CD4-positive, alpha-beta T cell (primary cell): ENCODE measurements at places on chromosomes 2 and 18.
A peak's percentile ranks its signal among the peaks of the same experiment; 100 is the strongest.

- no peak for DNase-seq
These were observed 48.0 kb upstream of the ATP6V1B1 start for GRCh38 chr2:70887550-70888246.

- no peak for DNase-seq
These were observed 58.0 kb downstream of the LRRFIP1 start for GRCh38 chr2:237685408-237685807.

- no peak for DNase-seq
These were observed 129.2 kb downstream of the MTX2 start for GRCh38 chr2:176398243-176399073.

- DNase-seq = no peak
These were observed 275.8 kb downstream of the LNPK start for GRCh38 chr2:175726223-175726622.

GRCh38 chr2:110674620-110675555, 3.0 kb downstream of the BUB1 start:
- peak; percentile 11 for DNase-seq

GRCh38 chr18:53819671-53820070, 404.8 kb downstream of the MBD2 start:
- no peak for DNase-seq

DNA sequence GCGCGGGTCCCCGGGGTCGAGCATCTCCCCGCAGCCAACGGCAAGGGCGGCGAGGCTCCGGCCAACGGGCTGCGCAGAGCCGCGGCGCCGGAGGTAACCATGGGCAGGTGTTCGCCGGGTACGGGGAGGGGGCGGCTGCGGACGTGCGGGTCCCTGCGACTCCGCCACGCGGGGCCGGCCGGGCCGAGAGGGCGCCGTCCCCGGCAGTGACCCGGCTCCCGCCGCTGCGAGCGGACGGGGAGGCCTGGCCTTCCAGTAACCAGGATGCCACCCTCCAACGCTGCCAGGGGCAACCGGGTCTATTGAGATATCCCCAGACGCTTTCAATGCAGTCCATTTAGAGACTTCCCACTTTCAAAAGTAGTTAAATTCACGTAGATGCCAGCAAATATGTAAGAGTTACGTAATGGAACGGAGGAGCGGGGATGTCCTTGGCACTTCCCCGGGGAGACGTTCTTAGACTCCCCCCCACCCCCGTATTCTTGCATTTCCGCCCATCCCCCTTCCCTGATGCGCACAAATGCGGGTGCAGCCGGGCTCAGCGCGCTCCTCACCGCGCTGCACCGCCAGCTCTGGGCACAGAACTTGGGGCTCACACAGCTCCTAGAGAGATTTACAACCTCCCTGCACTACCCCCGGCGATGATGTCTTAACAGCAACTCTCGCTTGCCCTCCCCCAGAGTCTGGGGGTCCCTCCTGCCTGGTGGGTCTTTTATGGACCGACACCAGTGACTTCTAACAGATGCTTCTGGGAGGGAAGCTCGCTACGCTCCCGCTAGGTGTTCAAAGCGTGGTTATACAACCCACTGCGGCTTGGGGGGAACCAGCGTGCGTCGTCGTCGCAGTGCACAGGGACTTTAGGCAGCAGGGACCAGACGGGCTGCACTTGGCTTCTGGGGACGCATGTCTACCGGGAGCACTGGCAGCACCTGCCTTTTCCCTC, 657 bp downstream of the SGPP2 start:
- peak; percentile 3 for DNase-seq

- DNase-seq = no peak
These were observed 654.9 kb upstream of the SYT4 start for GRCh38 chr18:43932140-43932539.

DNA sequence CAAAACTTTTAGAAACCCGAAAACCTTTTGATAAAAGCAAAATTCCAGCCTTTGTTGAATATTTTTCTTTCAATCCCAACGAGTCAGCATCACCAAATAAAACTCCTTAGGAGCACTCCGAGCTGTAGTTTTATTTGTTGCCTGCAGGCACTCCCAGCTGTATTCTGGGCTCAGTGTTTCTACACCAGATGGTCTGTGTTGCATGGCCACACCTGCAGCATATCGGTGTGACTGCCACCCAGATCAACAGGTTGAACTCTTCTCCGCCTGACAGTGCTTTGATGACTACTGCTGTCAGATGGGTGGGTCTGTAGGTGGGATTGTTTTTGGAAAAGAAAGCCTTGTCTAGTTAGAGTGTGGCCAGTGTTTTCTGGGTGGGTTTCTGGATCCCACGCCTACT, 32.7 kb downstream of the APCDD1 start:
- no peak for DNase-seq

GRCh38 chr2:109370399-109371035, 241.5 kb downstream of the SH3RF3 start:
- no peak for DNase-seq

GRCh38 chr2:151262629-151263028, 966 bp upstream of the RBM43 start:
- peak; percentile 15 for DNase-seq

GRCh38 chr18:49915352-49915751, 102.0 kb upstream of the ACAA2 start:
- no peak for DNase-seq

DNA sequence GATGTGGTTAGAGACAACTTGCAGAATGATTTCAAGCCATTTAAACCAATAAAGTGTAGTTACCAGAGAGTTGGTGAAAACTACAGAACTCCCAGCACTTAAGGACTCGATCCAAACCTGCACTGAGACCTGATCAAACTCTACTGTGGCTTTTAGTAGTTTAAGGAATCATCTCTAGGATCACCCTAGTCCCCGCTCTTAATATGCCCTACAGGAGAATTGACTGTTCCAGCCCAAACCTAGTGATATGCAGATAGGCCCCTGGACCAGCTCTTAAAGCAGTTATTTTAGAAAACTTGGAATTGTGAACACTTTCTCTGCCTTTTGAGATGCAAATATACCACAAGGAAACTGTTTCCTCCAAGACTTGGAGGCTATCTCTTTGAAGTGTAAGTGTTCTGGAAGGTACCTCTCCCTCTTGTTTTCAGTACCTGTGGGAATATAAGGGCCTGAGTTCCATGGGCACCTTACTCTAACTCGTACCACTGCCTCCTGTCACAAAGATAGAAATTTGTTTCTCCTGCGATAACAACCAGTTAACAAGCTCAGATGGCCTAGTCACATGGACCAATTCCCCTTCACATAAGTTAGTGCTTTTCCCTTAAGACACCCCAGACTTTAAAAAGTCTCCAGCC, 1367.2 kb upstream of the SLC39A10 start:
- DNase-seq = no peak

- no peak for DNase-seq
These were observed 244.0 kb downstream of the PAX3 start for GRCh38 chr2:222054813-222055212.

DNA sequence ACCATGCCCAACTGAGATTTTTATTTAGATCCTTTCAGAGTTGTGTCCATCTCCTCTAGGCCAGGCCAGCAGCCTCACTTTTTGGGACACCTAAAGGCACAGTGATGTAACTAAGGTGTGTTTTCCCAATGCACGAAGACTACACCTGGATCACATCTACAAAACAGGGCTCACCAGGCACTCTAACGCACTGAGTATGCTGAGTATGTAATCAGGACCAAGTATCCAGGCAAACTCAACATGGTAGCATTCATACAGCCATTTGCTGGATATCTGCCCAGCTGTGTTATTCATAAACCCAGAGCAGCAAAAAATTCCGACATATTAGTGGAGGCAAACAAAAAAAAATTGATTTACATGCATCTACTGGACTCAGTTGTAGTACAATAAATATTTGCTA, 33.8 kb downstream of the LPIN2 start:
- no peak for DNase-seq

DNA sequence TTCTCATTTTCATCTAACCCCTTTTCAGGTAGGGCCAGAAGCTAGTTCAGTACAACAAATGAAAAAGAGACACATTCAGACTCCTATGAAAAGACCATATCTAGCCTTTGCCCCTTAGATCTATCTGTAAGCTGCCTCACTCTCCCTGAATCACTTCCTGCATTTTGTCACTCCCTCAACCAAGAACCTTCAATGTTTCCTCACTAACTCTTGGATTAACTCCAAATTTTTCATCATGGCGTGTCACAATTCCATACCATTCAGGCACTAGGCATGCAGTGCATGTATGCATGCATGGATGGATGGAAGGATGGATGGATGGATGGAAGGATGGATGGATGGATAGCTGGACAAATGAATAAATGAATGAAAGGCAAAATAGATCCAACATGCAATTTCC, 356.9 kb downstream of the TNS1 start:
- no peak for DNase-seq

DNA sequence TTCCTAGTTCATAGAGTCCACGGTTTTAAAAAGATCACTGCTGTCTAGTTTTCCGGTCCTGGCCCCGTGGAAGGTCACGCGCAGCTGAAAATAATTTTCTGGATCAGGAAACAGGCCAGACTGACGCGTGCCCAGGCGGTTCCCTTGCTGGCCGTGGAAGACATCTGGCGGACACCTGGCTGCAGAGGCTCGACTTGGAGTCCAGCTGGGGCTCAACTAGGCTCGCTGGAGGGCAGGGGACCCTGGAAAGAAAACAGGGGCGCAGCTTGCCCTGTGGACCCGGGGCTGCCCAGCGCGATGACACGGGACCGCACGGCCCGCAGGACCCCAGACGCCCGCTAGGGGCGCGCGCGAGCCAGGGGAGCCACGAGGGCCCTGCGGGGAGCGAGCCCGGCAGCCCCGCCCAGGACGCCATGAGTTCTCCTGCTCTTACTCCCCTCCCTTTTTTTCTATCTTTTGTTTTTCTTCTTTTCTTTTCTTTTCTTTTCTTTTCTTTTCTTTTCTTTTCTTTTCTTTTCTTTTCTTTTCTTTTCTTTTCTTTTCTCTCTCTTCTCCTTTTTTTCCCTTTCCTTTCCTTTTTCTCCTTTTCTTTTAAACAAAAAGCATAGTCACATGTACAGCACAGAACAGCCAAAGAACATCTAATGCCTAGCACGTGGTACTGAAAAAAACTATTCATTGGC, 43.2 kb upstream of the UBE2F start:
- DNase-seq = peak; percentile 89

DNA sequence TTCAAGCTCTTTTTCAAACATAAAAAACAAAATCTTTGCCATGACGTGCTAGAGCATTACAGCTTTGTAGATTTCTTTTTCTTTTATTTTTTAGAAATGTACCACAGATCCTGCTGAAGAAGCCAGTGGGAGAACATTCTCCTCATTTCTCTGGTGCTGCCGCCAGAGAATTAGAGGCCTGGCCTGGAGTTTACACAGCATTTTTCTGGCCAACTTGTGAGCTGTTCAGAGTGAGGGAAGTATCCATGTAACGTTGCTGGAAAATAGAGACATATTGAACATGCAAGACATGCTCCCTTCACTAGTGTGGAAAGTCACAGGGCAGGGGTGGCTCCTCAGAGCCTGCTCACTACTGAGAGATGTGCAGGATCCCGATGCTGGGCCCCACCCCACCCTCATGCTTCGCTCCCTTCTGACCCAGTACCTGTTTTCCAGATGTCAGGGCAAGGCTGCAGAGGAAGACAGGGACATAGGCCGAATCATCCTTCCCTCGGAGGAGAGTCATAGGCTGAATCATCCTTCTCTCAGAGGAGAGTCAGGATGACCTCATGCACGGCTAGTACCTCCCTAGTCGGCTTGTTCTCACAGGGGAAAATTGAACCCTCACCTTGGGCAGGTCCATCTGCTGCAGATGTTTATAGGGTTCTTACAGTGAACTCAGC, 298.5 kb downstream of the INSIG2 start:
- no peak for DNase-seq

GRCh38 chr2:163877316-163877715, 141.5 kb upstream of the FIGN start:
- no peak for DNase-seq

DNA sequence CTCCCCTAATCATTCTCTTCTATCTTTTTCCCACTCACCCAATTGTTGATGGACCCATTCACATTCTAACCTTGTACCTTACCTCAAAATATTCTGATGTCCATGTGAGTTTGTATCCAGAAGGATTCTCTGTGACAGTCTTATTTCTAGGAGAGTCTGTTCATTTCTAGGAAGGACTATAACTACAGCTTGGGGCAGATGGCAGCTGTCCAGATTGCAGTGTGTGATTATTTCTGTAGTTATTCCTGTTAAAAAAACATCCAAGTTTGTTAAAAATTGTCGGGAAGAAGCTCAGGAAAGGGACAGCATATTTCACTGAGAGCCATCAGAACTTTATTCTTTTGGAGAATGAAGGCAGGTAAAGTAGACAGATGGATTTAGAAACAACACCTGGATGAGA, 142.6 kb downstream of the RAPGEF4 start:
- DNase-seq = no peak

- no peak for DNase-seq
These were observed 46.6 kb downstream of the RRM2 start for GRCh38 chr2:10169053-10169578.

DNA sequence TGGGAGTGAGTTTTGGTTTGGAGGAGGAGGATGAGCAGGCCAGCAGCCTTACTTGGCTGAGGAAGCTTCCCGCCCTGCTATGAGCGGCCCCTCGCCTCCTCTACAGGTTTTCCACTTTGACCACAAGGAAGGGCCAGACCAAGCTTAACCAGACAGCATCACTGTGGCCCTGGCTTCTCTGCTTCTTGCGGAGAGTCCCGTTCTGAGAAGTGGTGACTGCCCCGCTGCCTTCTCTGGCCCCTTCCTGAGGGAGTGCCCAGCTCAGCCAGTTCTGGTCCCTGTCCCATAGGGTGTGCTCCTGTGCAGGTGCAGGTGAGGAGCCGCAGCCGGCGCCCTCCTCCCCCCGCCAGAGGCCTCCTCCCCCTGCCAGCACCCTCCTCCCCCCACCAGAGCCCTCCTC, 101.0 kb downstream of the FAM210A start:
- DNase-seq = no peak

- DNase-seq = no peak
These were observed 37.2 kb upstream of the CDH19 start for GRCh38 chr18:66641056-66641455.

- DNase-seq = no peak
These were observed 89.0 kb downstream of the MARCHF4 start for GRCh38 chr2:216283038-216283900.

GRCh38 chr2:237616734-237617586, 10.4 kb upstream of the LRRFIP1 start:
- no peak for DNase-seq

GRCh38 chr2:127343277-127343676, 44.5 kb downstream of the MAP3K2 start:
- no peak for DNase-seq

DNA sequence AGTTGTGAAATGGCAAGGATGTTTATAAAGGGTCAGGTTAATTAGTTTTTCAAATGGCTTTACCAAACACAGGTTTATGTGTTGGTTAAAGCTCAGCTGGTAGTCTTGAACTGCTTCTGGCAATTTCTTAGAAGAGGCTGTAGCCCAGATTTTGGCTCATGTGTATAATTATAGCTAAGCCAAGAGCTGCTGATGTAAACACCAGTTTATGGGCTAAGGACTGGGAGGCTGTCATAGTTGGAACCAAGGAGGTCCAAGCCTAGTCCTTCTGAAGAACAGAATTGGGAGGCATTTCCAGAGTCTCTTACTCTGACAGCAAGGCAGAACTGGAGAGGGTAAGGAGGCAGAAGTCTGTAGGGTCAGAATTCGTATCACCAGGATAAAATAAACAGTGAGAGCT, 25.4 kb downstream of the UBE2E3 start:
- DNase-seq = no peak

GRCh38 chr2:185284696-185285095, 453.9 kb upstream of the FSIP2 start:
- no peak for DNase-seq
